GM12892 (cell line): ENCODE measurements at places on chromosomes 7 and 10.

DNA sequence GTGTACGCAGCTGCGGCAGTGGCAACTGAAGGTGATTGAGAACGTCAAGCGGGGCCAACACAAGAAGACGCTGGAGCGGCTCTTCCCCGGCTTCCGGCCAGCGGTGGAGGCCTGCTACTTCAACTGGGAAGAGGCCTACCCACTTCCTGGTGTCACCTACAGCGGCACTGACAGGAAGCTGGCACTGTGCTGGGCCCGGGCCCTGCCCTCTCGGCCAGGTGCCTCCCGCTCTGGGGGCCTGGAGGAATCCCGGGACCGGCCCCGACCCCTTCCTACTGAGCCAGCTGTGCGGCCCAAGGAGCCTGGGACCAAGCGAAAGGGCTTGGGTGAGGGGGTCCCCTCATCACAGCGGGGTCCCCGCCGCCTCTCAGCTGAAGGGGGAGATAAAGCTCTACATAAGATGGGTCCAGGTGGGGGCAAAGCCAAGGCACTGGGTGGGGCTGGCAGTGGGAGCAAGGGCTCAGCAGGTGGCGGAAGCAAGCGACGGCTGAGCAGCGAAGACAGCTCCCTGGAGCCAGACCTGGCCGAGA lies 6.5 kb downstream of the ZSWIM8 start:
- DNase-seq: no peak

DNA sequence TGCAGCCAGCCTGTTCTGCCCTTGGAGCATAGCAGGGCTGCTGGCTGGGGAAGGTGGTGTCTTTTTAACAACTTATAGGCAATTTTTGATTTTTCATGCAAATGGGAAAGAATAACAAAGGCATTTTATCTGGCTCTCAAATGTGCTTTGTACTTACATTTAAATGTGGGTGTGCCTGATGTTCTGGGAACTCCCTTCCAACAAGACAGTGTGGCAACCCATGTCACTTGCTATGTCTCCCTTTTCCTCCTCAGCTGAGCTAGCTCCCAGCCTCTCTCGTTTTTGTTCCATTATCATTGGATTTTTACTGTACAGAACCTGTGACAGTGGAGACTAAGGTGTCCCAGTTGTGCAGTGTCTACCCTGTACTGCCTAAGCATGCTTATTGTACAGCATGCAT lies 93.5 kb upstream of the PDCD4 start:
- DNase-seq: no peak

DNA sequence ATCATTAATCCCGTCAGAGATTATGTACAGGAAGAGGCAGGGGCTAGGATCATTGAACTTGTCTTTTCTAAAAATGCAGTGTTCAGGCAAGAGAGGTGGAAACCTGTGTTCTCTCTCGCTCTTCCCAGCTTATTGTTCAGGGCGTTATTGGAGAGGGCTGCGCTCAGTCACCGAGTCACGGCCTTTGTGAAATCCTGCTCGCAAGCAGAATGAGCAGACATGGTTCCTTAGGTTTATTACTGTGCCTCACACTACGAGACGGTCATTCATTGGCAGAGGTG lies 631 bp upstream of the PRKRIP1 start:
- no peak for DNase-seq

GRCh38 chr10:17989908-17990767 lies 38.4 kb downstream of the SLC39A12 start:
- DNase-seq: no peak

DNA sequence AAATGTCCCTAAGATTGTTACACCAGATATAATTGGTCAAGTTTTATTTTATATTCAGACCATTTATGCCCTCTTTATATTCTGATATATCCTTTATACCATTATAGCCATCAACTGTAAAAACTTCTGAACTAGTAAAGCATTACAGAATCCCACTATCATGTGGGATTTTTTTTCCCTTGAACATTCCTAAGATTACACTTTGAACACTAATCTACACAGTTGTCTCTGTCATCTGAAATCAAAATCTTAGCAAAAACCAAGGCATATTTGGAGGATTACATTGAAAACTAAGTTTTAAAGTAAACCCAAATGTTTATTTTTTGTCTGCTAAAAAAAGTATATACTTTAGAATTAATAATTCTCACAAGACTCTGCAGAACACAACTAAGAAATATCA lies 116.2 kb upstream of the GPR22 start:
- DNase-seq: no peak

- DNase-seq: no peak
Measured at GRCh38 chr7:82672078-82672477, 228.5 kb upstream of the CACNA2D1 start.
